ENCODE measurements at places on chromosomes 11 and 22. TPM values are rescaled to one million over a fixed set of nuclear protein-coding genes. Genes with fewer than 3 reads are reported as not detected.

Gene GAL3ST3
- total RNA-seq = not detected

Gene HBE1
- total RNA-seq = not detected

Gene CALCA
- not detected for total RNA-seq

Gene SGSM1
- total RNA-seq = 0.91 TPM

Gene HPX
- 1.1 TPM for total RNA-seq
